Stimulated activated CD8-positive, alpha-beta memory T cell treated with anti-CD3 and anti-CD28 coated beads, Interleukin-4, amount 100 ng/mL, for 1 hour (primary cell): ENCODE measurements at places on chromosomes 11 and 22.

- DNase-seq: no peak
Measured at GRCh38 chr11:71472357-71472885, 19.4 kb downstream of the NADSYN1 start.

- no peak for DNase-seq
Measured at GRCh38 chr11:119254239-119254638, 48.1 kb downstream of the CBL start.

- no peak for DNase-seq
Measured at GRCh38 chr11:47111318-47111804, 65.3 kb downstream of the ARFGAP2 start.

GRCh38 chr22:21858025-21858764, 9.2 kb downstream of the MAPK1 start:
- no peak for DNase-seq

DNA sequence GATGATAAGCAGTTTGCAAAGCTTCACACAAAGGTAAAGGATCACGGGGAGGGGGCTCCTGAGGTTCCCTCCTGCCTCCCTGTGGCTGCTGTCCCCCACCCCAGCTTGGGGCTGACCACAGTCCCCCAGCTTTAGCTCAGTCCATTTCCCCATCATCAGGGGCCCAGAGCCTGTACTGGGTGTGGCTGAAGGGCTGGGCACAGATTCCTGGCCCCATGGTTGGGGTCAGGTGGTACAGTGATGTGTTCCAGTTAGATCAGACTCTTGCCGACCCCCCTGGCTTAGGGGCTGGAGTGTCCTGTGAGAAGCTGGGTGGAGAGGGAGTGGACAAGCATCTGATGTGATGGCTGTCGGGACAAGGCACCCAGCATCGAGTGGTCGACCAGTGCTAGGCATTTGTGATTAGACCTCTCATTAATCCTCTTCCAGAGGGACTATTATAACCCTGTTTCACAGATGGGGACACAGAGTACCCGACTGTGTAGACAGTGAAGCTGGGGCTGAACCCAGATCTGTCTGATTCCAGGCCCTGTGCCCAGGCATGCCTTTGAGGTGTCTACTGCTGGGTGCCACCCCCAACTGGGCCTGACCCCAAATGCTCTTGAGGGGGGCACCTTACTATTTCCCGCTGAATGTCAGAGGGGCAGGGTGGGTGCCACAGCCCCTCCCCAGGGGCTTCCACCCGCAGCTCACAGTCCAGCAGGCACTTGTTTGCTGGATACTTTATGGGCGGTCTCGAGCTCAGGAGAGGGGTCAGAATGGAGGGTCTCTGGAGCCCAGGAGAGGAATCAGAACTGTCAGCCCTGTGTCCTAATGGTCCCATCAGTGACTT, 4.3 kb downstream of the SHANK3 start:
- DNase-seq: no peak

DNA sequence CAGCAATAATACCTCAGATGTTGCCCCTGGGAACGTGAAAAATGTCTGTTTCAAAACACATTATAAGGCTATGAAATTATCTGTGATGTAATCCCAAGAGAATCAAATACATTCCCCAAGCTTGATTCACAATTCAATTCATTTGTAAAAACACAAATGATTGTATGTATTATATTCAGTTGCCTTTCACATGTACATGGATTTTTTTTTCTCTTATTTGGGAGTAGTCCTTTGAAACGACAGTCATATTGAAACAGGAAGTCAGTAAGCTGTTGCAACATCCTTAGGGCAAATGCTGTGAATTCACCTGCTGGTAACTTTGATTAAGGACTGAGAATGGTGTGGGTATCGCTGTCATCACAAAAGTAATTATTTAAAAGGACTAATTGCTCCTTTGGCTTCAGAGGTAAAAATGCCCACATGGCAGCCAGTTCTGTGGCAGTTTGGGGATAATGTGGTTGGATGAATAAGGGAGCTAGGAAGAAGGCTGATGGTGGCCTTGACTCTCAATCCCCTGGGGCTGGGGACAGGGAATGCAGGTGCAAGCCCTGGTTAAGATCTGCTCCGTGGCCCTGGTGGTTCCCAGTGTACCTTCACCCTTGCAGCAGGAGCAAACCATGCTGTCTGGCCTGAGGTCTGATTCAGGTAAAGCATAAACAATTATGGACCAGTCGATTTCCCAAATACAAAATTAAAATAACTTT, 13.2 kb downstream of the EHF start:
- no peak for DNase-seq

- DNase-seq: no peak
Measured at GRCh38 chr11:109958821-109959166, 134.4 kb upstream of the ZC3H12C start.

GRCh38 chr11:70466154-70466553, 67.8 kb downstream of the CTTN start:
- DNase-seq: no peak
